ENCODE measurements at places on chromosomes 7 and 10. TPM values are rescaled to one million over a fixed set of nuclear protein-coding genes. Genes with fewer than 3 reads are reported as not detected.

DNA sequence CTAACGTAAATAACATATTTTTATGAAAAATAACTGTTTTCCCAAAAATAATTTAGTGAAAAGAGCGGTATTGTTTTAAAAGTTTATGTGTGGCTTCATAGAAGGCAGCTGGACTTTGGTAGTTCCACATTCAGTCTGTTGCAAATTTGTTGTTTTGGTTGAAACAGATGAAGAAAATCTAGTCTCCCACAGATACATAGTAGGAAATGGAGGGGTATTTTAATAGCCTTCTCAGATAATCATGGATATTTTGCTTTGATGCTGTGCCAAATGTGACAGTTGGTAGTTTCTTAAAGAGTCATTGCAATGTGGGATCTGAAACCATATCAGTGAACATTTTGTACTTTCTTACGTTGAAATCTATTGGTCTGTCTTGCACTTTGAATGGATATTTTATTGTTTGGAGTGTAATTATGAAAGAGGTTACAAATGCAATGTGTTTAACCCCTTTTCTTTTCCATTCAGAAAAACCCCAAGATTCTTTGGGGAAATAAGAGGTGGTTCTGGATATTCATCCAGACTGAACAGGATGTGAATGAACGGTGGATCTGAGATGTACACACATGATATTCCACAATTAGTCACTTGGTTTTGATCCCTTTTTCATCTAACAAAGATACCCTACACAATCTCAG lies 10.4 kb downstream of the ZNF365 start:
- DNase-seq, result no peak

DNA sequence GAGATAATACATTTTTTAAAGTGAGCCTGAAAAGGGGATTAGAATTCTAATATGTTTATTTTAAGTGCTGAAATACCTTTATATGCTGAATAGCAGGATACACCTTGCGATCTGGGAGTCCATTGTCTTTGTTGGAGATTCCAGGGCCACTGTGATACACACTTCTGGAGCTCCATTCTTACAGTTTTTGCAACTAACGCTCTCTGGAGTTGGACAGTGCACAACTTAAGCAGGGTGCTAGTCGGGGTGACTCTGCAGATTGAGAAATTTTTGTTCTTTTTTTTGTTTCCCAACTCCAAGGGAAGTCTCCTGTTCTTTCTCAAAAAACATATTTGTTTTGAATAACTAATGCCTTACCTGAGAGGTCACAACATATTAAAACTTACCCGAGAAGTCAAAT lies 23.7 kb upstream of the POU6F2 start:
- no peak for DNase-seq

DNA sequence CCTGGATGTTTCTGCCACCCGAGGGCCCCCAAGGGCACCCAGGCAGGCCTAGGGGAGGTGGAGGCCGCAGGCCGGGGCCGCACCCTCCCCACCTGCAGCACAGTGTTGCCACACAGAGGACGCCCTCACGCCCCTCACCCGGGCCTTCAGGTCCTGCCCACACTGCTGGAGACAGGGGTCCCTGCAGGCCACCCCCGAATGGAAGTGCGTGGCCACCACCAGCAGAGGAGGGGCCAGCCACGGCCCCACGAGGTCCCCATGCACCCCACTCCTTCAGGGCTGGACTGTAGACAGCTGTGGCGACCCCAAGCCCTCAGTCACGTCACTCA lies 35.4 kb downstream of the ADAP1 start:
- DNase-seq, result peak; percentile 59

DNA sequence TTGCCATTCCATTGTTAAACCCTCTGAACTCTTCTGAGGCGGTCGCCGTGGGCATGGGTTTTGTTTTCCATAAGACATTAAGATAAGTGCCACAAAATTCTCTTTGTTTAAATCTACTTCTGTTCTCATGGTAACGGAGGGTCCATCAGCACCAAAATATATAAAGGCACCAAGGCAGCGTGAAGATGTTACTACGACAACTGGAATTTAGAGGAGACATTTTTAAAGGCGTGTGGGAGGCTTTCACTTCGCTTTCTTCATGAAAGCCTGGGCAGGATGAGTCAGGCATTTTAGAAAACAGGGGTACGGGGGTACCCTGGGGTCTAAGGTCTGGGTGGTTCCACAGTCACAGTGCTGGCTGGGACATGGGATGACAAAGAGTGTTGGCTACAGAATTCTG lies 34.0 kb downstream of the SMKR1 start:
- no peak for DNase-seq

IGF2BP3 gene
- 0.16 TPM for total RNA-seq

DNA sequence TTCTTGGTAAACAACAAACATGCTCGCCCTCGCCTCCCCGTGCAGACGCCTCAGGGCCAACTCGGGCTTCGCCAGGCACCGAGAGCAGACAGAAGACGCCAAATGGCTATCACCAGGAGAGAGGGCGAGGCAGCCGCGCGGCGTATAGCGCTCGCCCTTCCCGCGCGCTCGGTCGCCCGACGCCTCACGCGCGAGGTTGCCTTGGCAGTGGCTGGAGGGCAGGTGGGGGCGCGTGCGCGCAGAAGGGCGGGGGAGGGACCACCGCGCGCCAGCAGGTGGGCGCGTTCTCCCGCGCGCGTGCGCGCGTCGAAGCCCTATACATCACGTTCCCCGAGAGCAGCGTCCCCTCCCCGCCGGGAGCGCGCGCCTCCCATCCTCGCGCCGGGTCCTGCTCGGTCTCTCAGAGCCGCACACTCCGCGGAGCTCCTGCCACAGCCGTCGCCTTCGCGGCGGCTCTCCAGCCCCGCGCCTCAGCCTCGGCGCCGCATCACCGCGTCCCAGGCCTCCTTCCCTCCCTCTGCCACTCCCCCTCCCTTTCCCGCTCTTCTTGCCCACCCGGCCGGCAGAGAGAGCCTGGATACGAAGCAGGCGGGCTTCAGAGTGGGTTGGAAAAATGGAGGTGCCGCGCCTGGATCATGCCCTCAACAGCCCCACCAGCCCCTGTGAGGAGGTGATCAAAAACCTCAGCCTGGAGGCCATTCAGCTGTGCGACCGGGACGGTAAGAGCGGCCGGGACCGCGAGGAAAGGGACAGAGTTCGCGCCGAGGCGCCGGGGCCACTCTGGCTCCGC lies at the start of gene PHYHIPL:
PHYHIPL (plus strand) TSS at position 403 of the 790 bp plus-strand sequence; CDS start at position 614, 211 bp downstream.
- DNase-seq, result no peak
